ENCODE measurements at places on chromosomes 7 and 10.

- DNase-seq, result no peak
Measured at GRCh38 chr7:102994567-102994966, 80.0 kb downstream of the FBXL13 start.

DNA sequence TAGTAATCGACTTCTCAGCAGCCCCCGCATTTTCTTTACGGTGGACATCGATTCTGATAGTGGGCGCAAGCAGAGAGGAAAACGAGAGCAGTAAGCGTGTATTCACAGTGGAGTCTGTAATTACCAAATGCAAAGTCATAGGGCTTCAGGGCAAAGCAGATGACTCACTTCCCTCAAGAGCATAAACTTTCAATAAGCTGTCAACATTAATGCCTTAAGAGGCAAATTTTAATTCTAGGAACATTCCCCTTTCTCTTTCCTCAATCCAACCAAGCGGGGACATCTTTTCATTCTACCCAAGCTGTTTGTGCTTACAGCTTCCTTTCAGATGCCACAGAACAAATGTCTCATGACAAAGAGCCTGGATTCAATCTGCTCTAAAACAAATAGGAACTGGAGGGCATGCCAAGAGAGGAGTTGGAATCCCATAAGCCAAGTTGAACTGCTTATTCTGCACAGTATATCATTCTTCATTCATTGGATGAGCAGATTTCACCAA lies 48.6 kb downstream of the MALSU1 start:
- no peak for DNase-seq

- no peak for DNase-seq
Measured at GRCh38 chr7:80971225-80971624, 52.4 kb upstream of the SEMA3C start.

DNA sequence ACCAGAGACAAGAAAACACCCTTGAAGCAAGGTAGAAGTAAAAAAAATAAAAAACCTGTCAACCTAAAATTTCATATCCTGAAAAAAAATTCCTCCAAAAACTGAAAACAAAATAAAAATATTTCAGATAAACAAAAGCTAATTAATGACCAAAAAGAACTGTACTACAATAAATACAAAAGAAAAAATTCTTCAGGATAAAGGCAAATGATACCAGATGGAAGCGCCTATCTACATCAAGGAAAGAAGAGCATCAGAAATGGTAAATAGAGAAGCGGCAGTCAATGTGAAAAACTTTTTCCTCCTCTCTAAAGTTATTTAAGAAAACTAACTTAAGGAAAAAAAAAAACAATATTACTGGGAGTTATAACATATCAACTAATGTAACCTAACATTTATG lies 79.8 kb downstream of the RSU1 start:
- DNase-seq, result no peak

- DNase-seq, result no peak
Measured at GRCh38 chr10:20173046-20173445, 356.8 kb downstream of the PLXDC2 start.

- DNase-seq, result no peak
Measured at GRCh38 chr10:125419831-125420230, 259.5 kb upstream of the CTBP2 start.

DNA sequence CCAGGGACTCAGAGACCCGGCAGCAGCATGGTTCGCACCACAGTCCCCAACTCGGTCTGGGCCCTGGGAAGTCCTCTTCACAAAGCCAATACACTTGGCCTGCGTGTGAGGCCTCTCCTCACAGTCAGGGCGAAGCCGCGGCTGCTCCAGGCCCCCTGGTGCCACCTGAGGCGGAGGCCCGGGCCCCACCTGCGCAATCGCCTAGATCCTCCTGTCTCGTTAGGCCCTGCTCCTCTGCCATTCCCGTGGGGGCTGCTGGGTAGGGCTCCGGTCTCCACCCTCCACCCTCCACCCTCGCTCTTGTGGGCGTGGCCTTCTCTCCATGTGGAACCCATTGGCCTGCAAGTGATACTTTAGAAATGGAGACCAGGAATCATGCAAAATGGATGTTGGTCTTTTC lies 553.3 kb downstream of the INHBA start:
- DNase-seq, result no peak

DNA sequence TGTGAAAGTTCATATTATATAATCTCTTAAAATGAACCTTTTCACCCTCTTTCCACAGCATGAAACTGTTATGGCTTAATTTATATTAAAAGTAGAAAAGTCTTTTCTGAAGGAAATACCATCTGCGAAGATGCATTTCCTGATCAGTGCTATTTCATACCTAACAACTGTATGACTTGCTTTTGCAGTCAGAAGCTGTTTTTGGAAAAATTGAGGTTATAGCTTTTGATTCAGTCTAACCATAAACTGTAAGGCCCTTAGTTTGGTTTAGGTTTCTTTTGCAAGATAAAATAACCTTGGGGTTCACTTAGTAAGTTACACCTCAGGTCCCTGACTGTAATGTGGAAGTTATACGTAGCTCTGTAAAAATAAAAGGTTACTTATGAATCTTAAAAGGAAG lies 22.7 kb upstream of the PARP12 start:
- no peak for DNase-seq

- DNase-seq, result no peak
Measured at GRCh38 chr7:6266699-6267098, 5.7 kb downstream of the CYTH3 start.

GRCh38 chr7:85320699-85321476 lies 134.0 kb upstream of the SEMA3D start:
- no peak for DNase-seq

GRCh38 chr7:148306759-148307158 lies 283.8 kb upstream of the C7orf33 start:
- no peak for DNase-seq

DNA sequence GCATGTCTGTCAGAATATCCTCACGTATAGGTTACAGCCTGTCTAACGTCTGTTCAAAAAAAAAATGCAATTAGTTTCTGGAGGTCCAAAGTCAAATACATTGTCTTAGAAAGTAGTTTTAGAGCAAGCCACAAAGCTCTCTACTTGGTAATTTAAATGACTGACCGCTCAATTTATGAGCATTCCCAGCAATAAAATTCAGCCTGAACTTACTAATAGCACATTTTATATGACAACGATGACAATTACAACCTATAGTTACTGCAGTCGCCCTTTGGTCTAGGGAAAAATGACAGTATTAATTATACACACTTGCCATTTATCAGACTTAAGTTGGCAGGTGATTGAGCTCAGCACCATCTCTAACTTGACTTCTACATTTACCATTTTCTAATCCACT lies 425.8 kb upstream of the STEAP1 start:
- no peak for DNase-seq

DNA sequence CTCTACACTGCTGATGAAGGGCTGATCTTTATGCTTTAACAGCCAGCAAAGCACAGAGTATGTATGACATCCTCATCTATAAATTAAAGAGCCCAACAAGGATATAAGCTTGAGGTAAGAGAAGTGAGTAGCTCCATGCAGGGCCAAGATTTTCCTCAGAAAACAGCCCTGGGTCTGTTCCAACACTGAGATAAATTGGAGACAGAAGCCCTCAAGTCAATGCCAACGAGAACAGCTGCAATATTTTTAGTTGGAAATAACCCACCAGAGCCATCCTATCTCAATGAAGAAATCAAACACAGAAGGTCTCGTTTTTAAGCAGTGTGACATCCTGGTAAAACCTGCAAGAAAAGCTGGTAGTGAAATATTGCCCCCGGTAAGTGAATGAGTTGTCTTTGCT lies 297.0 kb upstream of the AUTS2 start:
- DNase-seq, result no peak

DNA sequence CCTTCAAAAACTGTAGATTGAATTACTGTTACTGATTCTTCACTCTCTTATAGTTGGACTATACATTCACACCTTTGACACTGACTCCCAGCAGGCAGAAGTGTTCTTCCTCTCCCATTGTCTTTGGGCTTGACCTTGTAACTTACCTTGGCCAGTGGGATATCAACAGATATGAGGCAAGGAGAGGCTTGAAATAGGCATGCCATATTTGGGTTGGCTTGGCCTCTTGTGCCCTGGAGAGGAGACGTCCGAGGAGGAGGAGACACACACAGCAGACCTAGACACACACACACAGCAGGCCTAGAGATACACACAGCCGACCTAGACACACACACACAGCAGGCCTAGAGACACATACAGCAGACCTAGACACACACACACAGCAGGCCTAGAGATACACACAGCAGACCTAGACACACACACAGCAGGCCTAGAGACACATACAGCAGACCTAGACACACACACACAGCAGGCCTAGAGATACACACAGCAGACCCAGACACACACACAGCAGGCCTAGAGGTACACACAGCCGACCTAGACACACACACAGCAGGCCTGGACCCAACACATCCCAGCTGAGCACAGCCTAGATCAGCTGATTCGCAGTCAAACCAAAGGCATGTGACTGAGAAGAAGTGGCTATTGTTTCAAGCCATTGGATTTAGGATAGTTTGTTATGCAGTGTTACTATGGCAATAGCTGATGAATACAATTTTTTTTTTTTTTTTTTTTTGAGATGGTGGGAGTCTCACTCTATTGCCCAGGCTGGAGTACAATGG lies 12.5 kb upstream of the GNA12 start:
- no peak for DNase-seq

- no peak for DNase-seq
Measured at GRCh38 chr7:88985295-88985694, 189.8 kb upstream of the TEX47 start.
